ENCODE measurements at places on chromosomes 4 and X. TPM values are rescaled to one million over a fixed set of nuclear protein-coding genes. Genes with fewer than 3 reads are reported as not detected.

GRCh38 chr4:144209491-144209890 lies 69.0 kb upstream of the GYPA start:
- no peak for DNase-seq

The H2BW2 gene
- polyA plus RNA-seq, result not detected

- DNase-seq, result no peak
These were observed 20.9 kb downstream of the FAM9C start for GRCh38 chrX:13023567-13023966.

DNA sequence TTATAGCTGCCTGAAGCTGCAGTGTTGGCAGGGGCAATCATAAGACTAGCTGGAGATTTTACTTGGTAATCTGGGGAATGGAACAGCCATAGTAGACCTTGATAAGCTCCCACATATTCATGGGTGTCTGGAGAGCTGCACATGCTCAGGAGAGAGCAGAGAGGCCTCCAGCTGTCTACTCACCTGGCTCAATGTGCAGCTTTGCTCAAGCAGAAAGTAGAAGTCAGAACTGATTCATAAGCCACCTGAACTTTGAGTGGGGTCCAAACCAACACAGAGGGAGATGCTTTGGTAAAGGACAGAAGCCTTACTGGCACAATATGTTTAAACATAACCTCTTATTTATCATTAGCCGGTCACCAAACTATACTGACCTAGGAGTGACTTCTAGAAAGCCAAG lies 54.4 kb downstream of the KDM6A start:
- DNase-seq, result no peak

The CSAG1 gene
- polyA plus RNA-seq, result 0.27 TPM

- no peak for DNase-seq
These were observed 221.2 kb downstream of the PPP4R3C start for GRCh38 chrX:27241981-27242380.

DNA sequence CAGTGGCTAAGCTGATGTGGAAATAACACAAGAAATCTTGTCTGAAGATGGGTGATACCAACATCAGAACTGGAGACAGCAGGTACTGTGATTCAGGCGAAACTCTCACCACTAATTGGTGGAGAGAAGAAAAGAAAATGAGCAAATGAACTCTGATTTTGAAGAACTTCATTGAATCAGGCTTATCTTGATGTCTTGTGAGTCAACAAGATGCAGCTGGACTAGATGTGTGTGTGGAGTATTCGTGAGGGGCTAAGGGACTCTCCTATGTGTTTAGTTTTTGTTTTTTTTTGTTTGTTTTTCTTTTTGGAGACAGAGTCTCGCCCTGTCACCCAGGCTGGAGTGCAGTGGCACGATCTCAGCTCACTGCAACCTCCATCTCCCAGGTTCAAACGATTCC lies 131.6 kb downstream of the DHRSX start:
- DNase-seq, result no peak

- DNase-seq, result no peak
These were observed 265.1 kb upstream of the MAD2L1 start for GRCh38 chr4:120331486-120332370.

The CCNA2 gene
- 34.9 TPM for polyA plus RNA-seq

- no peak for DNase-seq
These were observed 163.2 kb upstream of the ETNPPL start for GRCh38 chr4:108926061-108926460.

The RTL3 gene
- not detected for polyA plus RNA-seq

The C1QTNF7 gene
- not detected for polyA plus RNA-seq

- DNase-seq, result peak; percentile 46
These were observed 67.9 kb downstream of the PPP3CA start for GRCh38 chr4:101279377-101279871.

DNA sequence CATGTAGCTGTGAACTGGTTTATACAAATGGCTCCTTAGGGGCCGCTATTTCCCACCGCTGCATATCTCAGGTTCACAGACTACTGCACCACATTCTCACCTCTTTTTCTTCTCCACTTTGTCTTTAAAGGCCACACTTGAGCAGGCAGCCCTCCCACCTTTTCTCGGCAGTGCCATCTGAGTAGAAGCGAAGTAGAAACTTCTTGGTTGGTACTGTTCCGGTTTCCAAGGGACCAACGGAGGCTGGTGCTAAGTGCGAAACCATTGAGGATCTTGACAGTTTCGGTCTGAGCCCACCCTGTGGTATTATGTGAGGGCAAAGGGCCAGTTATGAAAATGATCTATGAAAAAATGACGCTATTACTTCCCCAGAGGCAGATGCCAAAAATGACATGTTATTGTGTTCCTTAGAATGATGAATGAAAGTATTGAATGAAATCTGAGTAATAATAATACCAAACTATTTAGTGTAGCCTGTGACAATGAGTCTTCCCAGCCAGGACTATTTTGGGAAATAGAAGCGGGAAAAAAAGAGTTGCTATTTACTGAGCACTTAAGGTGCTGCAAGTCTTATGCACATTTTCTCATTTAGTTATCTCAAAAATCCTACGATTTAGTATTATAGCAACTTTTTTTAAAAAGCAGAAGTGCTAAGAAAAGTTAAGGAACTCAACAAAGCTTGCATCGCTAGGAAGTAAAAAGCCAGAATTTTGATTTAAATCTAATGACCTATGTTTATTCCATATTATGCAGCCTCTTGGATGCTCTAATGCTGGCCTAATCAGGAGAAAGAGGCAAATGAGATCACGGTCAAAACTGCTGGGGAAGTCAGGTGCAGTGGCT lies 29.6 kb upstream of the CHRNA9 start:
- no peak for DNase-seq

The GLRA3 gene
- not detected for polyA plus RNA-seq

The CT83 gene
- not detected for polyA plus RNA-seq

The PPBP gene
- polyA plus RNA-seq, result not detected

DNA sequence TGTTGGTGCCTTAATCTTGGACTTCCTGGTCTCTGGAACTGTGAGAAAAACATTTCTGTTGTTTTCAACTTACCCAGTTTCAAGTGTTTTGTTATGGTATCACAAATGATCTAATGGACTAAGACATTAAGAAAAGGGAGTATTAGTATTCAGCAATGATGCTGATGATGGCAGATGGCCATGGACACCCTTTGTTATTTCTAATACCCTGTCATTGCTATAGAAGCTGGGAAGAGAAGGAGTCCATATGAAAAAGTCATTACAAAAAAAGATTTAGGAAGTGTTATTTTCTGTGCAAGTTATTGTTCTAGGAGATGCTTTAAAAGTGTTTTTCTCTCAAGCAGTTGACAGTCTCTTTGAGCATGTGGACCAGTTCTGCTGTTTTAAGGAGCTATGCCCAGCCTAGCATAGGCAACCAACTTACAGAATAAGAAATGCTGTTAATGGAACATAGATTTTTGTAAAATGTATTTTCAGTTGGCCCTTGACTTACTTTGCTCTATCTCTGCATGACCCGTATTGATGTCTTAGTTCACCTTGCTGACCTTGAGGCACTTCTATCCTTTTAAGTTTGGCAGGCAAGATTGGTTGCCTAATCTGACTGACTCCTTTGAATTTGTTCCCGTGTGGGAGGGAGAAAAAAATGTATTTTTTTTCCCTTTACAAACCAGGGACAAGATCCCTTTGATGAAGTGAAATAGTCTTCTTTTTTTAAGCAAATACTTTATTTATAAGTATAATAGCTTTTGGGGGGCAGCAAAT lies 6.0 kb upstream of the AFP start:
- DNase-seq, result no peak
